ENCODE measurements at places on chromosomes 12 and 14. TPM values are rescaled to one million over a fixed set of nuclear protein-coding genes. Genes with fewer than 3 reads are reported as not detected.

Gene ATN1
- total RNA-seq: 51.7 TPM

Gene KLRF1
- 0.49 TPM for total RNA-seq

Gene C14orf39
- total RNA-seq: 1.9 TPM

Gene AQP5
- not detected for total RNA-seq

Gene CLEC2D
- 1.9 TPM for total RNA-seq

- DNase-seq: no peak
Observed at GRCh38 chr12:28457785-28458184, 267.5 kb downstream of the CCDC91 start.

DNA sequence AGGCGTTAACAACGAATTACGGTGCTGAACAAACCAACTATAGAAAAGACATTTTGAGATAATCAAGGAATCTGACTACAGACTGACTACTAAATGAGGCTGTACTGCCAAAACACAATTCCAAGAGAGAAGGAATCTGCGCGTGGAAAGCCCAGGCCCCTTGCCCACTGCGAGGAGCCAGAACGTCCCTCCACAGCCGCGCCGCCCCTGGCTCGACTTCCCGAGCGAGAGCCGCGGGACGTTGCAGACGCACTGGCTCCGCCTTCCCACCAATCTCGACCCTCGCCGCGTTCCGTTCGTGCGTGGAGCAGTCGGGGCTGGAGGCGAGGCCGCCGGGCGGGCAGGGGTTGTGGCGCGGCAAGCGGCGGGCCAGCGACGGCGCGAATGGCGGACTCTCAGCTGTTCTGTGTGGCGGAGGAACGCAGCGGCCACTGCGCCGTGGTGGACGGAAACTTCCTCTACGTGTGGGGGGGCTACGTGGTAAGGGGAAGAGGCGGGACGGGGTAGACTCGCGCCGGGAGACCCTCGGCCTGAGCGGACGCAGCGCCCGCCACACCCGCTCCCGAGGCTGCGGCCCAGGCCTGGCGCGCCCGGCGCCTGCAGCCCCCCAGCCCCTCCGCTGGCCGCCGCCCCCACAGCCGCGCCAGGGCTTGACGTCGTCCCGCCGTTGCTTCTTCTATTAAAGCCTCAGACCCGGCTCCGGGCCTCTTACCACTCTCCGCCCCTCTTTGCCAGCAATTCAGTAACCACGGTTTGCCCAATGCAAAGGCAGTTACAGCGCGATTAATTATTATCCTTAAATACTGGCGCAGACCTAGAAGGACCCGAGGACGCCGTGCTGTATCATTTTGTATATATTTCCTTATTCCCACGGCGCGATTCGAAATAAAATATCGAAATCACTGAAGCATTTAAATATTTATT lies at the start of gene KLHDC1:
TSS of gene KLHDC1 (plus strand) at position 310 of the 924 bp plus-strand sequence. CDS start at position 385, 75 bp downstream.
- DNase-seq: peak; percentile 89

DNA sequence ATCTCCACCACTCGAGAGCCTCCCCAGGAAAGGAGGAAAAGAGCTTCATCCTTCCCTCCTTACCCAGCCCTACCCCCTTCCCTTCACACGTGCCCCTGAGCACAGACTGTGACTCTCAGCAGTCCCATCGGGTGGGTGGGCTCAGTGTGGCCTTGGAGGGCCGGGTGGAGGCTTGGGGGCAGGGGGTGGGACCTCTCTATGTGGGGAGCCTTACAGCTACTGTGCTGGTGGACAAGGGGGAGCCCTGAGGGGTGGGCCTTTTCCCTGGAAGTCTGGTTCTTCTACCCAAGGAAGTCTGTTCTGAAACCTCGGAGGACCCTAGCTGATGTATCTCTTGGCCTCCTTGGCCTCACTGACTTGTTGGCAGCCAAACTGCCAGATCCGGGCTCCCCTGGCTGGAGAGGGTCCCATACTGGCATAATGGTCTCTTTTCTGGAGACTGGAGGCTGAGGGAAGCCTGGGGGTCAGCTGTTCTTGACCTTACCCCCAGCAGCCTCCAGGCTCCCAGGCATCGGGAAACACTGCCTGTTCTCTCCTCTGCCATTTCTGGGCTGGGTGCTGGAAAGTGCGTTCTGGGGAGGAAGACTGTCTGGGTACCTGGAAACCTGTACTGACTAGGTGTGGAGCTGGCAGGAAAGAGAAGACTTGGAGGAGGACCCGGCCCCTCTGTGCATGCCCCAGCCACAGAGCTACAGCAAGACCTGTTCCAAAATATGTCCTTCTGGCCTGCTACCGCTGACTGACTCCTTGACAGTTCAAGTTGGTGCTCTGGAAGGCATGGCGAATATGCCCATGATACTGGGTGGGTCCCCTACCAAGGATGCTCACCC lies 7.6 kb downstream of the VASH1 start:
- no peak for DNase-seq

GRCh38 chr12:67498991-67499390 lies 149.6 kb upstream of the DYRK2 start:
- DNase-seq: no peak

GRCh38 chr12:95574799-95575452 lies 23.6 kb upstream of the USP44 start:
- DNase-seq: no peak
